NCI-H1417 treated with DMSO at 0.1 percent for 48 hours (cell line): ENCODE measurements at places on chromosomes 12 and 14.

GRCh38 chr14:88962356-88962755 lies 137.9 kb downstream of the TTC8 start:
- no peak for DNase-seq

GRCh38 chr14:104345621-104346462 lies 207.5 kb downstream of the KIF26A start:
- DNase-seq: no peak

GRCh38 chr12:105470601-105471000 lies 140.1 kb downstream of the C12orf75 start:
- no peak for DNase-seq

DNA sequence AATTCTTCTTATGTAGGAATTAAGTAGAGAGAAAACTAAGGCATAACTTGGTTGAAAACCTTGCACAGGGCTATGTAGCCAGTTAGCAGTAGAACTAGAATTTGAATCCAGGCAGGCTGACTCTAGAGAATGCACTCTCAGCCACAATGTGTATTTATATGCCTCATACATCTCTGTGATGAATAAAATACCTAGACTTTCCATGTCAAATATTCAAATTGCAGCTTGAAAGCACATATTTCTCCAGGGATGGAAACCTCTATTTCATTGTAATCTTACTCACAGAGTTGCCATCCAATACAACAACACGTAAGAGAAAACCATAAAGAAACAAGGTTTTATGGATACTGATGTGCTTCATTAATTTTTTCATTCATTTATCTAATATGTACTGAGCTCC lies 256.0 kb upstream of the FLRT2 start:
- no peak for DNase-seq

GRCh38 chr12:80988986-80989385 lies 51.3 kb upstream of the LIN7A start:
- DNase-seq: no peak

- no peak for DNase-seq
These were observed 33.9 kb downstream of the SPTLC2 start for GRCh38 chr14:77582511-77582910.

GRCh38 chr14:25461780-25462179 lies 411.8 kb upstream of the STXBP6 start:
- no peak for DNase-seq

- no peak for DNase-seq
These were observed 15.8 kb upstream of the CFAP54 start for GRCh38 chr12:96473394-96474093.

DNA sequence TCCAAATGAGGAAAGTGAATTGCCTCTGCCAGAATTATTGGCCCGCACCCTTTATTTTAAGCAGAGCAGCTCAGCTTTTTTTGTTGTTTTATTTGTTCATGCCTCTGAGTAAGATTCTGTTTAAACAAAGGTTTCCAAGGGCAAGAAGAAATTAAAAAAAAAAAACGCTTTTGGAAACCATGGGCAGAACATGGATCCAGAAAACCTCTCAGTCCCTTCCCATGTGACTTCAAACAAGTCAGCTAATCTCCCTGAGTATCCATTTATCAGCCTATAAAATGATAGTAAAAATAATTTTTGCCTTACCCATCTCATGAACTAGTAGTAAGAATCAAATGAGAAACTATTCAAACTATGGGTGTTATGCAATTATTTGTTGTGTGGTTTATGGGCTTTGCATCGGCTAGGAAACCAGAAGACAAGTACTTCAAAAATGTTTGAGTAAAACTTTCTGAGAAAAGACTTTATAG lies 27.6 kb downstream of the KITLG start:
- DNase-seq: no peak

DNA sequence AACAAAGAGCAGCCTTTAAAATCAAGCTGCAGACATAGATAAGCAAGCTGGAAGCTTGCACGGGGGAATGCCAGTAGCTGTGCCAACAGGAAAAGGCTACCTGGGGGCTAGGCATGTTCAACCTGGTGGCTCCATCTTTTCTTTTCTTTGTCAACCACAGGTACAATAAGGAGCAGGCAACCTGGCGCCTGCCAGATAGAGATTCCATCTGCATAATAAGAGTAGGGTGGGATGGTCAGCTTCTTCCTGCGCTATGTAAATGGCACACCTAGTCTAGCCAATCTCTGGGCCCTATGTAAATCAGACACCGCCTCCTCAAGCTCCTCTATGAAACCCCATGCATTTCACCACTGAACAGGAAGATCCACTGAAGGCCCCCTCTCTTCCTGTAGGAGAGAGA lies 87.4 kb upstream of the PKP2 start:
- DNase-seq: no peak

DNA sequence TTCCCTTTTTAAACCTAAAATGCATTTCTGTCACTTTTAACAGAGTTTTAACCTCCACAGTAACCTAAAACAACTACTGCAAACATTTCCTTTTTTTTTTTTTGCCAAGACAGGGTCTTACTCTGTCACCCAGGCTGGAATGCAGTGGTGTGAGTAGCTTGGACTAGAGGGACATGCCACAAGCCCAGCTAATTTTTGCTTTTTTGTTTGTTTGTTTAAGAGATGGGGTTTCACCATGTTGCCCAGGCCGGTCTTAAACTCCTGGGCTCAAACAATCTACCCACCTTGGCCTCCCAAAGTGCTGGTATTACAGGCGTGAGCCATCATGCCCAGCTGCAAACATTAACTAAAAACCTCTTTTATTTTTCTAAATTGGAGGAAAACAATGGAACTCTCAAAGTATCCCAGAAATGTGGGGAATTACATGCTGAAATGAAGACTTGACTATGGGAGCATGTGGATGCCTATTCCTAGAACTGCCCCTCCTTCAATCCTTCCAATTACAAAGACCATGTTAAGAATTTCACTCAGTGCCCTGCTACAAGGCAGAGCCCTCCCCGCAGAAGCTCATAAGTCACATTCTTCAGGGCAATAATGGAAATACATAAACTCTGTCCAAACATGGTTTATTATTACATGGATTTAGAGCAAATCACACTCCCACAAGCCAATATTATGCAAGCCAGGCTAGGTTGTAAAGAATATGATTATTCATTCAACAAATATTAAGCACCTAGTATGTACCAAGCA lies 66.9 kb downstream of the C12orf56 start:
- DNase-seq: no peak

DNA sequence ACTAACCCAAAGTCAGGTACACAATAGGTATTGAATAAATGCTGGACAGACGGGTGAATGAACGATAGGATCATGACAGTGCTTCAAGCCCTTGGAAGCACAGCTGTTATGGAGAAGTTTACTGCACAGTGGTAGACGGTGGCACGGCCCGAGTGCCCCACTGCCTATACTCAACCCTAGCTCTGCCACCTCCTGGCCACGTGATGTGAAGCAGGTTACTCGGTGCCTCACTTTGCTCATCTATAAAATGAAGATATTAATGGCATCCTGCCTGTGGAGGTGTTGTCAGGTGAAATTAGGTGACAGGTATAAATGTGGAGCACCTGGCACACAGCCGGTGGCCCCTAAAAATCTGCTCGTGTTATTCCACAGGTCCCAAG lies 5.8 kb downstream of the ASB2 start:
- DNase-seq: no peak

DNA sequence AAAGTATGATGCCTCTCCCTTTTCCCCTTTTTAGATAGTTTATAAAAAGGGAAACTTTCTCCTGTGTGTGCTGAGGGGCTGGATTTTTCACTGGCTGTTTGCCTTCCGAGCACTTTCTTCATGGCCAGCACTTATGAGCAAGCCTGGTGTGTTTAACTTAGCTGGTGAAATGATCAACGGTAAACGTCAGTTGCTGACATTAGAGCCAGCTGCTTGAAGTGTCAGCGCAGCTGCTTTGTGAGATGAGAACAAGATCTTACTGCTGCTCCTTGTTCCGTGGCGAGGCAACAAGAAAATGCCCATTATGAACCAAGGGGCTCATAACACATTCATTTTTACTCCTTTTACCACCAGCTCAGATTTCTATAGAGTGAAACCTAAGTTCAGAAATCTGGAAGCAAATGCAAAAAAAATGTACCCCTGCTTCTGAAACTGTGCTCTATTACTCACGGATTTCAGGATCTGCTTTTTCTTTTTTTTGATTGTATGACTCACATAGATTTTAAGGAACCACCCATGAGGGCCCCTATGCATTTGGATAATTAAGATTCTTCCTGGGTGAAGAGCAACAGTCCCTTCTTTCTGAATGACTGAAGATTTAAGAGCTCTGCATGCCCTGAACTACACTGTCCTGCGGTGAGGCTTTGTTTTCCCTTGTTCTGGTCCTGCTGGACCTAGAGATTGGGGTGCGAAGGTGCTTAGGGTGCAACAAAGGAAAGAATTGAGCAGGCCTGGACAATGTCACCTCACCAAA lies 74.3 kb upstream of the CPM start:
- peak; percentile 37 for DNase-seq

DNA sequence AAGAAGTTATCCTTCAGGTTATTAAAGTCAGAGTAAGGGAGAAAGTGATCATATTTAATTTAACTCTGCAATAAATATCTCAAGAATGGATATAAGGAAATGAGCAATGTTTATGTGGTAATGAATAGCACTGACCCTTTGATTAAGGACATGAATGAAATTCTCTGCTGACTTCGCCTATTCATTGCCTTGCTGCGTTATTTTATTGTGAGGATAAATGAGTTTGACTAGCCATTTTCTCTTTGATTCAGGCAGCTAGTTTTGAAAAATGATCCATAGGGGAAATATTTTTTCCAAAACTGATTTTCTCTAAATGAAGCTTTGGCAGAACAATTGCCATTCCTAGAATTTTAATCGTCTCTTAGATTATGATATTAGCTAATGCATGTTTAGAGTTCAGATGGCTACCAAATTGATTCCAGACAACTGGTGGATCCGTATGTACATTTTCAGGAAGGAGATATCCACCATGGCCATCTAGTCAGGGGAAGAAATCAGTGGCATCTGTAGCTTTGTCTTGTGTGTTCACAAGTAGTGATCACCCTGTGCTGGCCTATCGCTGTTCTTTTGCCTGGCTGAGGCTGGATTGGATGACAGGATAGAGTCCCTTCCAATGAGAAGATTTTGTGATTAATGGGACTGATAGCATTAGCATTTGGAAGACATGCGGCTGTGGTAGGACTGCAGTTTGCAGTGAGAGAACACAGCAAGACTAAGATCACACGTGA lies 302.3 kb upstream of the RGS6 start:
- DNase-seq: no peak

- DNase-seq: no peak
These were observed 84.1 kb downstream of the IFNG start for GRCh38 chr12:68075416-68075815.

- DNase-seq: no peak
These were observed 7.4 kb downstream of the SCARB1 start for GRCh38 chr12:124856132-124856841.

GRCh38 chr12:6824085-6824775 lies 2.6 kb downstream of the GPR162 start:
- no peak for DNase-seq

GRCh38 chr12:77076886-77077285 lies 11.5 kb upstream of the E2F7 start:
- DNase-seq: no peak

- DNase-seq: no peak
These were observed 5.8 kb upstream of the NRXN3 start for GRCh38 chr14:78164226-78164853.

- no peak for DNase-seq
These were observed 90.0 kb downstream of the RIN3 start for GRCh38 chr14:92603309-92604242.

DNA sequence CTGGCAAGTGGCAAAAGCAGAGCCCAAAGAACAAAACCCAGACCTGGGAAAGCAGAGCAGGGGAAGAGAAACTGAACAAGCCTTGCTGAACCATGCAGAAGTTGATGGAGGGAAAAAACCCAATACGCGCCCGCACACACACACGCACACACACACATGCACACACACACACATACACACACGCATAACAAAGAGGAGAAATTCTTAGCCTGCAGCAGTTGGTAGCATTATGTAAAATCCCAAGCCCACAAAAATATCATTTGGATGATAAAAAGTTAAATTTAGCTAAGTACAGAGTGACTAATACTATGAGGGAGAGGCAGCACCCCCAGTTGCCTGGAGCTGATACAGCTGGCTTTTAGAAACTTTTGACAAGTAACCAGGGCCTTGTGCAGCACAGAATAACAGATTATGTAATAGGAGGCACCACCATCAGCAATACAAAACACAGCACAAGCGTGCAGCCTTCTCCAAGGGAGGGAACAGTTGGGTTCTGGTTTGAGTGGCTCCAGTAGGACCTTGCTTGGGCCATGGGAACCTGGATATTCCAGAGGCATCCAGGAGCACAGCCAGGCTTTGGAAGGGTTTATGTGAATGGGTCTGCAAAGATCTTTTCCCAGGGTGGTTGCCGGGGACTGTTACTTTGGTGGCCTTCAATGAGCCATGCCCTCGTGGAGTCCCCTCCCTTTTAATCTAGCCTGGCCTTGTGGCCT lies 35.3 kb downstream of the PITPNM2 start:
- DNase-seq: no peak

DNA sequence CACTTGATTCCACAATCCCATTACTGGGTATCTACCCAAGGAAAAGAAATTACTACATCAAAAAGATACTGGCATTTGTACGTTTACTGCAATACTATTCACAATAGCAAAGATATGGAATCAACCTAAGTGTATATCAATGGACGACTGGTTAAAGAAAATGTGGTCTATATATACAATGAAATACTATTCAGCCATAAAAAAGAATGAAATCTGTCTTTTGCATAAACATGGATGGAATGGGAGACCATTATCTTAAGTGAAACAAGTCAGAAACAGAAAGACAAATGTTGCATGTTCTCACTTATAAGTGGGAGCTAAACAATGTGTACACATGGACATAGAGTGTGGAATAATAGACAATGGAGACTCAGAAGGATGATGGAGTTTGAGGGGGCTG lies 5.0 kb upstream of the OS9 start:
- DNase-seq: no peak

GRCh38 chr14:63542231-63542999 lies 762 bp downstream of the PPP2R5E start:
- DNase-seq: no peak

DNA sequence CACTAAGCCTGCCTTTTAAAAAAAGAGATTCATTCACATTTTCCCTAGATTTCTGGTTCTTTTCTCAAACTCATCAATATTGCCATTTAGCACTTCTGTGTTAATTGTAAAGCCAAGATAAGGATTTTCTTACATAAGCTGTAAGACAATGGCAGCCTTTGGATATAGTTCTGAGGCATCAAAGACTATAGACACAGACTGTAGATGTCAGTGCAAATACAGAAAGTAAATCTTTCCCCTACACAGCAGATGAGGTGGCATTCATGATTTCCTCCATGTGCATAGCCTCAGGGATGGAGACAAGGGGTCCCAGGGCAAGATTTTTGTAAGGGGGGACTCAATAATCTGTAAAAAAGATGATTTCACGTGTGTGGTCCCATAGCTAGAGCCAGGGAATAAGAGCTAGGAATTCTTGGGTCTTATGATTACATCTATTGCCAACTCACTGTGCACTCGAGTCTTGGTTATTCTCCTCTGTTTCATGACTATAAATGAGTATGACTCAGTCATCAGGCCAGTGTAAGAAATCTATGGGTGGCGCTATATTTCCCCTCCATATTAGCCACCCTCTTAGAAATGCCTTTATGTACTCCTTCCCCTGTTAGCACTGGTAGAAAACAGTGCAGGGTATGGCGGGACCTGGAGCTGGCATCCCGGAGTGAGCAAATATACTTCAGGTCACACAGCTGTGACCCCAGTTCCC lies 207.5 kb downstream of the EXOC5 start:
- DNase-seq: no peak

GRCh38 chr14:102901633-102902032 lies 20.8 kb upstream of the AMN start:
- no peak for DNase-seq
